ENCODE measurements at places on chromosomes 5 and 9. TPM values are rescaled to one million over a fixed set of nuclear protein-coding genes. Genes with fewer than 3 reads are reported as not detected.

- H3K4me1 ChIP-seq: no peaks in the 10 kb centered on the region
- DNase-seq: no peak
- no peaks in the 10 kb centered on the region for H3K36me3 ChIP-seq
Measured at GRCh38 chr5:1325191-1325741, 19.6 kb downstream of the CLPTM1L start.

The ZNF879 gene
- 5.3 TPM for total RNA-seq

- peak; percentile 34 for DNase-seq
- H3K4me1 ChIP-seq: no peaks in the 10 kb centered on the region
- H3K27me3 ChIP-seq: no peaks in the 10 kb centered on the region
- H3K36me3 ChIP-seq: no peaks in the 10 kb centered on the region
- H3K4me3 ChIP-seq: no peak overlapping the region
Measured at GRCh38 chr5:167982-168660, 23.2 kb upstream of the LRRC14B start.

The NTNG2 gene
- total RNA-seq: 1.3 TPM

The PLPP7 gene
- 1.6 TPM for total RNA-seq

GRCh38 chr5:143138839-143139238, 264.6 kb downstream of the NR3C1 start:
- no peaks in the 10 kb centered on the region for H3K27me3 ChIP-seq
- no peak overlapping the region for H3K4me3 ChIP-seq
- DNase-seq: no peak
- no peaks in the 10 kb centered on the region for H3K36me3 ChIP-seq
- H3K27ac ChIP-seq: no peak overlapping the region

The PCDHA4 gene
- total RNA-seq: 0.54 TPM

DNA sequence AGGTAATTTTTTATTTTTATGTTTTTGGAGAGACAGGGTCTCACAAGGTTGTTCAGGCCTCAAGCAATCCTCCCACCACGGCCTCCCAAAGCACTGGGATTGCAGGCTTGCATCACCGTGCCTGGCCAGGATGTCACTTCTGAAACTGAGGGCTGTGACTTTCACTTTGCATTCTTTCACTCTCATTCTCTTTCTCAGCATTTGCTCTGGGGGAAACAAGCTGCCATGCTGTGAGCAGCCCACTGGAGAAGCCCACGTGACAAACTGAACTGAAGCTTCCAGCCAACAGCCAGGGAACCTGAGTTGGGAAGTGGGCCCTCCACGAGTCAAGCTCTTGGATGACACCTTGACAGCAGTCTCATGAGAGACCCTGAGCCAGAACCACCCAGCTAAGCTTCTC, 109.4 kb downstream of the C5orf15 start:
- H3K27ac ChIP-seq: no peak overlapping the region
- no peak overlapping the region for H3K4me3 ChIP-seq
- H3K4me1 ChIP-seq: no peaks in the 10 kb centered on the region
- DNase-seq: no peak
- H3K36me3 ChIP-seq: no peaks in the 10 kb centered on the region
- no peaks in the 10 kb centered on the region for H3K27me3 ChIP-seq

DNA sequence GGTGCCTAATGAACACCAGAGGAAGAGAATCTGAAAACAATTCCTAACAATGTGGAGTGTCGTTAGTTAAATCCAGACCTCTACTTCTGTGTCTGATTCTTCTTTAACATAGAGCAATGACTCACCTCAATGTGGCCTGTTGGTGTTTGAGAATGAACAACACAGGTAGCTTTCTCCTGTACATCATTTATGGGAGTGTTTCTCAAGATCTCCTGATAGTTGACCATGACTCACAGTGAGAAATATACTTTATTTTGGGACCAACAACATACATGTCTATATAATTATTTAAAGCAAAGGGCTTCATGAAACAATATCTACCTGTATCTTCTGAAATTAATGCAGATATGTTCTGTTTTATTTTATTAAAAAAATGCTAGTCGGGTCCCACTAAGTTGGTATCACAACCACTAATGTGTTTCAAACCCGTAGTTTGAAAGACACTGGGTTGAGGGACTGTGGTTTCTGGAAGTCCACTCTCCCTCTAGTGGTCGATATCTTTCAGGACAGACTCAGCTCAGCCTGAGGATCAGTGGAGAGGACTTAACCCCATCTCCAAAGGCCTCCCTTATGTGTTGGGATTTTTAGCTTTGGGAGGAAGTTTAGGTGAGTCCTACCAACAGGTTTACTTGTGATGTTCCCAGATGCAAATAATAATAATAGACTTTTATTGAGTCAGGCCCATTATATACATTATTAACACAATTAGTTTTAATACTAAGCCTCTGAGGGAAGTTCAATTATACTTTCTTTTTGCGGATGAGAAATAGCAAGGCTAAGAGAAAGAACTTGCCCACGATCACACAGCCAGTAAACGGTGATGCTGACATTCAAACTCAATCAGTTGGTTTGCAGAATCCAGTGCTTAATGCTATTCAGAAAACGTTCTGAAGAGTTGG, 70.0 kb upstream of the KLF9 start:
- H3K27me3 ChIP-seq: no peaks in the 10 kb centered on the region
- H3K27ac ChIP-seq: peak overlapping the region; percentile 56
- DNase-seq: peak; percentile 59
- H3K4me1 ChIP-seq: peaks cover 9% of the 10 kb centered on the region
- H3K36me3 ChIP-seq: no peaks in the 10 kb centered on the region

The SPATA31D1 gene
- not detected for total RNA-seq

- no peak for DNase-seq
- no peak overlapping the region for H3K27ac ChIP-seq
- no peaks in the 10 kb centered on the region for H3K27me3 ChIP-seq
- no peaks in the 10 kb centered on the region for H3K4me1 ChIP-seq
- H3K4me3 ChIP-seq: no peak overlapping the region
- H3K36me3 ChIP-seq: no peaks in the 10 kb centered on the region
Measured at GRCh38 chr5:146813346-146814157, 65.0 kb downstream of the PPP2R2B start.

DNA sequence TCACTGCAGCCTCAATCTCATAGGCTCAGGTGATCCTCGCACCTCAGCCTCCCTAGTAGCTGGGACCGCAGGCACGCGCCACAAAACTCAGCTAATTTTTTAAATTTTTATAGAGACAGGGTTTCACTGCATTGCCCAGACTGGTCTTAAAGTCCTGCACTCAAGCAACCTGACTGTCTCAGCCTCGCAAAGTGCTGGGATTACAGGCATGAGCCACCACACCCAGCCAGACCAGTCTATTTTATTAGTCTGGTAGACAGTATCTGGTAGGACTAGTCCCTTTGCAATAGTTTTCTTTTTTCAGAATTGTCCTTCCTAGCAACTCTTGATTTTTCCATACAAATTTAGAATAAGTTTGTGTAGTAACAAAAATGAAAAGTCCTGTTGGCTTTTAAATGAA, 14.1 kb upstream of the GPR150 start:
- no peaks in the 10 kb centered on the region for H3K4me1 ChIP-seq
- H3K27me3 ChIP-seq: no peaks in the 10 kb centered on the region
- no peaks in the 10 kb centered on the region for H3K36me3 ChIP-seq
- DNase-seq: no peak
- no peak overlapping the region for H3K27ac ChIP-seq
- no peak overlapping the region for H3K4me3 ChIP-seq

- H3K27ac ChIP-seq: no peak overlapping the region
- H3K36me3 ChIP-seq: no peaks in the 10 kb centered on the region
- H3K27me3 ChIP-seq: no peaks in the 10 kb centered on the region
- H3K4me1 ChIP-seq: peaks cover 6% of the 10 kb centered on the region
- no peak overlapping the region for H3K4me3 ChIP-seq
Measured at GRCh38 chr9:131589124-131589711, 43.9 kb downstream of the PRRT1B start.

The RANBP17 gene
- total RNA-seq: 9.8 TPM

- H3K36me3 ChIP-seq: no peaks in the 10 kb centered on the region
- no peaks in the 10 kb centered on the region for H3K27me3 ChIP-seq
- H3K4me1 ChIP-seq: peaks cover 4% of the 10 kb centered on the region
- H3K27ac ChIP-seq: peak overlapping the region; percentile 76
- peak; percentile 58 for DNase-seq
Measured at GRCh38 chr9:128702949-128703615, 779 bp downstream of the PKN3 start.

The INSYN2B gene
- total RNA-seq: 2.5 TPM

- peak; percentile 49 for DNase-seq
- H3K27ac ChIP-seq: peak overlapping the region; percentile 46
- H3K4me1 ChIP-seq: no peaks in the 10 kb centered on the region
- no peak overlapping the region for H3K4me3 ChIP-seq
- H3K36me3 ChIP-seq: no peaks in the 10 kb centered on the region
Measured at GRCh38 chr9:111965566-111966019, 69.0 kb downstream of the UGCG start.

- H3K27ac ChIP-seq: no peak overlapping the region
- no peak for DNase-seq
- no peak overlapping the region for H3K4me3 ChIP-seq
- no peaks in the 10 kb centered on the region for H3K27me3 ChIP-seq
- no peaks in the 10 kb centered on the region for H3K4me1 ChIP-seq
Measured at GRCh38 chr5:133731951-133732350, 119.6 kb upstream of the FSTL4 start.

- H3K4me1 ChIP-seq: peaks cover 10% of the 10 kb centered on the region
- no peak overlapping the region for H3K27ac ChIP-seq
- H3K4me3 ChIP-seq: no peak overlapping the region
Measured at GRCh38 chr5:174313615-174314014, 268.1 kb downstream of the NSG2 start.

- peak within 1 kb of the TSS; percentile 97 for H3K27ac ChIP-seq
- no peak for DNase-seq
Measured at GRCh38 chr5:163460562-163461171, at the start of gene HMMR. TSS of gene HMMR (plus strand) at chr5:163460632. CDS start at chr5:163460693, 61 bp downstream.

GRCh38 chr5:118220556-118221195, 767.7 kb downstream of the DTWD2 start:
- no peaks in the 10 kb centered on the region for H3K27me3 ChIP-seq
- no peak overlapping the region for H3K27ac ChIP-seq
- no peak overlapping the region for H3K4me3 ChIP-seq
- H3K4me1 ChIP-seq: no peaks in the 10 kb centered on the region
- DNase-seq: no peak
- no peaks in the 10 kb centered on the region for H3K36me3 ChIP-seq

DNA sequence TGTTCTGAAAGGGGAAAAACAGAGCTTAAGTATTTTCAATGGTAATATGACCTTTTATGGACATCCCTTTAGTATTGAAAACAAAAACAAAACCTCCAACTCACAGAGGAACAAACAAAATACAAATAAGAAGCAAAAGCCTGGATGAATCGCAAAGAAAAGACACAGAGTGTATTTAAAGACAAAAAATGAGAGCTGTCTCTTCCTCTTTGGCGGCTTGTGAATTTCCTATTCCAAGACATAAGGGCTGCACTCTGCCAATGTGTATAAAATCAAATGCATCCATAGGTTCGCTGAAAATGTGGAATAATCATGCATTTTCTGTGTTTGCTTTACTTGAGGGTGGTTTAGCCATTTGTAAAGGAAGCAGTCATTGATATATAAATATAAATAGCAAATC, 739.3 kb upstream of the ZNF608 start:
- H3K27me3 ChIP-seq: no peaks in the 10 kb centered on the region
- peak overlapping the region; percentile 68 for H3K27ac ChIP-seq
- no peak for DNase-seq
- H3K36me3 ChIP-seq: no peaks in the 10 kb centered on the region
- no peak overlapping the region for H3K4me3 ChIP-seq

DNA sequence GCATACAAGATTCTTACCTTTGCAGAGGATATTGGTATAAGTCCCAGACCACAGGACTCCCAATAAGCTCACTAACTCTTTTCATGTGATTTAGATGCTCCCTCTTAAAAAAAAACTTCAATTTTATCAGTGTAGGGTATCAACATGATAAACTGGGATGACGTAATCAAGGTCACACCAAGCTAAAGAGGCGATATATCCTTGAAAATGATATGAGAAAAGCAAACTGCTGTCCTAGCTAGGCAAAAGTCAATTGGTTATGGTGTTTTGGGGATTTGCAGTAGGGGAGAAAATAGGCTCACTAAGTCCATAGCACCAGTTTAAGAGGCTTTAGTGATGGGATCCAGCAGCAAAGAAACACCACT, 354.4 kb downstream of the DIRAS2 start:
- no peaks in the 10 kb centered on the region for H3K4me1 ChIP-seq
- H3K36me3 ChIP-seq: no peaks in the 10 kb centered on the region
- no peak overlapping the region for H3K27ac ChIP-seq
- no peaks in the 10 kb centered on the region for H3K27me3 ChIP-seq

DNA sequence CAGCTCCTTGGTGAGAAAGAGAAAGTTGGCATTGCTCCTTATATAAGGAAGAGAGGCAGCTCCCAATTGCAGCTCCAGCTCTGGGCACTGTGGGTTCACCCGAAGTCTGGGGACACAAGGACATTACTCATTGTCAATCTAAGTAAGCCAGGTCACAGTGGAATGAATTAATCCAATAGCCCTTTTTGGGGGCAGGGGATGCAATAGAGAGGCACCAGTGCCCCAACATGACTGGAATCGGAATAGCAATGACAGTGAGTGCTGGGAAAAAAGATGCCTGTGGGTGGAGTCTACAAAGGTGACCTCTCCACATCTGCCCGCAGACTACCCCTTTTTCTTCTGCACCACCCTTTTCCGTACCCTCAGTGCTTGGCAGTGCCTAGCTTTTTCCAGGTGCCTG, 11.1 kb upstream of the NEUROG1 start:
- no peak for DNase-seq
- H3K27ac ChIP-seq: no peak overlapping the region
- H3K4me3 ChIP-seq: no peak overlapping the region
- no peaks in the 10 kb centered on the region for H3K27me3 ChIP-seq
- H3K36me3 ChIP-seq: no peaks in the 10 kb centered on the region
- no peaks in the 10 kb centered on the region for H3K4me1 ChIP-seq

DNA sequence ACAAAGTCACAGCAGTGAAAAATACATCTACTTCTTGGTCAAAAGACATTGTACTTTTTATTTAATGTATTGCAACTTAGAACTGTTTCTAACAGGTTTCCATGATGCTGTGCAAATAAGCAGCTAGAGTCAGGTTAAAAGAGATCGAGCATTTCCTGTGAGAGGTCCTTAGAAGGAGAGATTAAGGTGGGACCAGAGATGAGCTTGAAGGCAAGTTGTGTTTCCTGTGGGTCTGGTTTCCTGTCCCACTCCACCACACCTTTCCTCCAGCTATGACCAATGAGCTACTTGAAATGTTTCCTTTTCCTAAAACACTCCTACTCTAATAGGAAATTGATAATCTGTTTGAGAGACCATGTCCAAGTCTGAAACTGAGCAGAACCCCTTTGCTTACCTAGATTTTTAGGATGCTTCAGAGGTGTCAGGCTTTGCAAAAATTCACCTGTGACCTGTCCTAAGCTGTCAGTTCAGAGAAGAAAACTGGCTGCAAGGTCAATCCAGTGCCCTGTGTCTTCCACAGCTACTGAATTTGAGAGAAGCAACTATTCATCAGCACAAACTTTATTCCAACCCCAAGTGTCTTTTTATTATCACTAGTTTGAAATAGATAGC, 13.1 kb upstream of the RLN1 start:
- H3K27ac ChIP-seq: no peak overlapping the region
- H3K27me3 ChIP-seq: no peaks in the 10 kb centered on the region
- H3K36me3 ChIP-seq: no peaks in the 10 kb centered on the region
- H3K4me1 ChIP-seq: no peaks in the 10 kb centered on the region
- no peak for DNase-seq

- no peak for DNase-seq
- no peak overlapping the region for H3K27ac ChIP-seq
- no peaks in the 10 kb centered on the region for H3K27me3 ChIP-seq
- no peaks in the 10 kb centered on the region for H3K36me3 ChIP-seq
- no peaks in the 10 kb centered on the region for H3K4me1 ChIP-seq
- H3K4me3 ChIP-seq: no peak overlapping the region
Measured at GRCh38 chr9:106322706-106323245, 540.2 kb upstream of the ZNF462 start.

The BNIP1 gene
- 11.4 TPM for total RNA-seq

GRCh38 chr5:74261866-74262265, 378.7 kb downstream of the ENC1 start:
- H3K4me1 ChIP-seq: no peaks in the 10 kb centered on the region
- no peak overlapping the region for H3K4me3 ChIP-seq
- H3K27ac ChIP-seq: no peak overlapping the region
- H3K27me3 ChIP-seq: no peaks in the 10 kb centered on the region

The ARHGEF39 gene
- 3.9 TPM for total RNA-seq

Measured in Peyer's patch (tissue), 4 donors.